ENCODE measurements at places on chromosomes 2 and 18.
A peak's percentile ranks its signal among the peaks of the same experiment; 100 is the strongest.

- no peak for DNase-seq
These were observed 116.3 kb downstream of the SEPTIN10 start for GRCh38 chr2:109497463-109497862.

GRCh38 chr2:76730021-76730420 lies 792.2 kb downstream of the LRRTM4 start:
- DNase-seq, result no peak

DNA sequence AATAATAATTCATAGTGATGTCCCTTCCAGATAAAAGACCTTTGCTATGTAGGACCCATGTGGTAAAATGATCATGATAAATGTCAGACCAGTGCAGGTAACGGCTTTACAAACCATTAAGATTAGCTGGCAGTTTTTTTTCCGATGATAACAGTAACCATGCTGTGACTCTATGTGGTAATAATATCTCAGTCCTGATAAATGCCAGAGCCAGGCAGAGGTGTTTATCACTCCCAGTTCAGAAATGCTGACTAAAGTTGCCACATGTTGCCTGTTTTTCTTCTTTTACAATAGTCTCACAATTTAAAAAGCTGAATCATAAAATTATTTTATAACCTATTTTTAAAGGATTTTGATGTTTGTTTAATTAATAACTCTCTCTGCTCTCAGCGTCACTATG lies 565.1 kb downstream of the ARHGAP15 start:
- no peak for DNase-seq

DNA sequence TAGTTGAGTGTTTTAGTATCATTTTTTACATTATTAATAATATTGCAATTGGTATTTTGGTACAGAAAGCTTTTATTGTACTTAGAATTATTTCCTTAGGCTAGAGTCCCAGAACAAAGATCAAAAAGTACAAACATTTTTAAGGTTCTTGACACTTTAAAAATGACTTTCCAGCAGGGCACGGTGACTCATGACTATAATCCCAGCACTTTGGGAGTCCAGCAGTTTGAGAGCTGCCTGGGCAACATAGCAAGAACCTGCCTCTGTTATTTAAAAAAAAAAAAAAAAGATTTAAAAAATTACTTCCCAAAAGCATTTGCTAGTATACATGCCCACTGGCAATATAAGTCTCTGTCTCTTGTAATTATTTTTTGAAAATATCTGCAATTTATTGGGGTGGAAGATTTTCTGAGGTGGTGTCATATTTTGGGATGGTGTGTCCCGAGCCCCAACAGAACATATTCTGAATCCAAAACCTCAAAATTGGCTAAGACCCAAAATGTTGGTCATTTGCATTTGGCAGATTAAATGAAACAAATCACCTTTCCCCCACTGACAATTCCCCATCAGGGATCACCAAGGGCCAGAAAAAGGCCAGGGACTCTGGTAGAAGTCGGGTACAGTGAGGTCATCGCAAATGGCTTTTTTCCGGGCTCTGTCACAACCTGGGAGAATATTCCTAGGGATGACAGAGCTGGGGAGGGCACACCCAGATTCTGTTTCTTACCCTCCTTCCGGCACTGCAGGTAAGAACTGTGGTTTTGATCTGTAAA lies 42.1 kb downstream of the NIFK start:
- DNase-seq, result no peak

DNA sequence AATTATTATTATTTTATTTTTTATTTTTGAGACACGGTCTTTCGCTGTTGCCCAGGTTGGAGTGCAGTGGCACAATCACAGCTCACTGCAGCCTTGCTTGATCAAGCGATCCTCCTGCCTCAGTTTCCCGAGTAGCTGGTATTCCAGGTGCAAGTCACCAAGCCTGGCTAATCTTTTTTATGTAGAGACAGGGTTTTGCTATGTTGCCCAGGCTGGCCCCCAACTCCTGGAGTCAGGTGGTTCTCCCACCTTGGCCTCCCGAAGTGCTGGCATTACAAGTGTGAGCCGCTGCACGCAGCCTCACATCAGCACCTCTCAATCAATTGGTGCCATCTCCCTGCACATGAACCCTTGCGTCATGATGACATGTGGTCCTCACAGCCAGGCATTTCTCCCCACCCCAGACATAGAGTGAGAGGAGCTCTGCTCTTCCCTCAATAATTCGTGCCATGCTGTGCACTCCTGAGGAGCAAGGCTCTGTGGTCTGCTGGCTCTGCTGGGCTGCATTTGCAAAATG lies 5.9 kb downstream of the INPP5D start:
- no peak for DNase-seq

GRCh38 chr2:216799873-216800431 lies 59.9 kb downstream of the TNP1 start:
- no peak for DNase-seq

- peak; percentile 53 for DNase-seq
These were observed 199.8 kb downstream of the CLIP4 start for GRCh38 chr2:29314816-29315571.

DNA sequence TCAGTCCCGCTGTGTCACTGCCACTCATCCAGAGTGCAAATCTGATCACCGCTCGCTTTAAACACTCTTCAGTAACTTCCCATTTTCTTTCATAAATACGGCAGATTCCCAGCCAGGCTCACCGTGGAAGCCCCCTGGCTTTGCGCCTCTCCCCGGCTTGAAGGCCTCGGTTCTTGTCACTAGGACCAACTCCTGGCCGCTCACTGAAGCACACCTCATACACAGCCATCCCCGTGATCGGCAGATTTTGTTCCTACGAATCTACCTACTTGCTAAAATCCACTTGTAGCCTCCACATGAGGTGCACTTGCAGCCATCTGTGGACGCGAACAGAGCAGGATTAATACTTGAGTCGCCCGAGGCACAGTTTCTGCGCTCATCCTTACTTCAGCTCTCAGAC lies 462.4 kb upstream of the MYT1L start:
- DNase-seq, result no peak

DNA sequence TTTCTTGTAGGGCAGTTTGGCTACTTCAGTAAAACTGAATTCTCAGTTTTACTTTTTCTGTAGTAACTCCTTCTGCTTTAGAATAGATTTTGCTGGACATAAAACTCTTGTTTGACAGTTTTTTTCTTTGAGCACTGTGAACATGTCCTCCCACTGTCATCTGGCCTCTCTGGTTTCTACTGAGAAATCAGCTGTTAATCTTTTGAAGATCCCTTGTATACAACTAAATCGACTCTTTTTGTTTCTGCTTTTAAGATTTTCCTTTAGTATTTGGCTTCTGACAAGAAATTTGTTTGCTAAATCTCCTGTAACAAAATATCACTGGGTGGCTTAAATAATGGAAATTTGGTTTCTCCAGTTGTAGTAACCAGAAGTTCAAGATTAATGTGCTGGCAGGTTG lies 570.9 kb upstream of the RAB6C start:
- no peak for DNase-seq

- no peak for DNase-seq
These were observed 97.0 kb downstream of the LYPD6 start for GRCh38 chr2:149427387-149427786.

DNA sequence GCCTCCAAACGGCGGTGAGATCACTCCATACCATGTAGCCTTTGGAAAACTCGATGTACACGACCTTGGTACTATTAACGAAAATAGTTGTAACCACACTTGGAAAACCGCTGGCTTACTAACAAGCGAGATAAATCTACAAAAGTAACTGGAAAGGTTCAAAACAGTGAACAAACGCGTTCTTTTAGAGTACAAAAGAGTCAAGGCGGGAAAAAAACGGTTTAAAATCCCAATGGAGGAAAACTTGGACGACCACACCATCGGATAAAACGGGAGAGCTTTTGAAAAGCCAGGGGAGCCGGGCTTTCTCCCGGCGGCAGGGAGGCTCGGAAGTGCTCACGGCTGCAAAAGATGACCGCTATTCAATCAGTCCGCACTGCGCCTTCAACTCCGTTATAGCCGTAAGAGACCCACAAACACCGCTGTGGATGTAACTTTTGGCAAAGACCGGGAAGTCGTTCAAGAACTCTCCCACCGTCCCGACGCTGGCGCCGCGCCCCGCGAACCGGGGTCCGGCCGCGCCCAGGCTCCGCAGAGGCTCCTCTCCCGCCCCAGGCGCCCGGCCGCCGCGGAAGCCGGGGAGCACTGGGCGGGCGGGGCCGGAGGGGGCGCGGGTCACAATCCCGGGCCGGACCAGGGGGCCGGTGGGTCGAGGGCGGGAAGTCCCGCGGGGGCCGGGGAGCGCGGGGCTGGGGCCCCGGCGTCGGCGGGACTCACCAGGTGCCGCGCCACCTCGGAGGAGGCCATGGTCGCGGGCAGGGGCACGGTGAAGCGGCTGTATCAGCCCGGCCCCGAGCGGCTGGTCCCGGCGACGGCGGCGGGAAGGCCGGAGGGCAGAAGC lies 465 bp downstream of the SEPTIN10 start:
- DNase-seq, result no peak

DNA sequence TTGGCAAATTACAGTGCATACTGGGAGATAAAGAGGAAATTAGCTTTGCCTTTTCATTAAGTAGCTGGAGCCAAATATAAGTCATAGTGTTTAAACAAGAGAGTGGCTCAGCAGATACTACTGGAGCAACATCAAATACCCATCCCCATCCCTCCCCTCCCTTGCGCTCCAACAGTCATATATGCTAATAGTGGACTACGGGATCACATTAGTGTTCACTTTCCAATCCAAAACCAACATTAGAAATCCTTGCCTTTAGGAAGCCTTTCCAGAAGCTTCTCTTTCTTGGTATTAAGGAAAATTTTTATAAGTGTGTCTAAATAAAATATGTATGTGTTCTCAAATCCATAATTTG lies 1669.3 kb downstream of the SUCLG1 start:
- DNase-seq, result no peak

DNA sequence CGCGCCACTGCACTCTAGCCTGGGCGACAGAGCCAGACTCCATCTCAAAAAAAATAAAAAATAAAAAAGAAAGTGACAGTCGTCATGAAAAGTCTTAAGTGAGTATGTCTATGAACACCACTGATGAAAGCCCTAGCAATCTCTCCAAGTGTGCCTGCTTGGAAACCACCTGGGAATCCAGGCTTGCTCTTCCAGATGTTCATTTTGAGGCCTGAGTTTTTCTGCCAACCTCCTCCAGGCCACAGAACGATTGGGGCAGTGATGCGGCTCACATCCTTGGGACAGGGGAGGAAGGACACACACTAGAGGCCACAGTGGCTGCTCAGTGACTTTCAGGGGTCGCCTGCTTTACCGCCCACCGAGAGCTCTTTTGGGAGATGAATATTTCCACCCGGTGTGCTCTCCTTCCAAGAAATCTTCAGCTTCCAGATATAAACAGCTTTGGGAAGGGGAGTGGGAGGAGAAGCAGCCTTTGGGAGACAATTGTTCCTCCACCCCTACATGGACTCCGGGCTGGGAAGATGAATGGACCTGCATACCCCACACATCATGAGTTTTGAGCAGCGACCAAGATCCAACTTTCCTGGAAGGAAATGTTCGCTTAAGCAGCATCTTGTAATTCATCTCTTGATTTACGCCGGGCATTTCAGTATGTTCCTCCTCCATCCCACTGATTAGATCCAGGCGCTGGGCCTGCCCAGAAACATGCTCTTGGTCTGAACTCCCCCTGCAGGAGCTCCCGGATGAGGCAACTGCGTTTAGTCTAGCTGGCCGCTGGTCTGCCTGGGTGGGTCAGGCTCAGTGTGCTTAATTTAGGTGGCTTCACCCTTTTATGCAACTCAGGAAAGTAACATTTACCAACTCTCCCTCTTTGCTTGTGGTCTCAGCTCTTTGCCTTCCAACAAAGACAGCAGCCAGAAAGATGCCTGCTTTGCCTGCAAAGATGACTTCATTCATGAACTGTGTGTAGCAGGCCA lies 6.2 kb upstream of the ARMC9 start:
- DNase-seq, result no peak

DNA sequence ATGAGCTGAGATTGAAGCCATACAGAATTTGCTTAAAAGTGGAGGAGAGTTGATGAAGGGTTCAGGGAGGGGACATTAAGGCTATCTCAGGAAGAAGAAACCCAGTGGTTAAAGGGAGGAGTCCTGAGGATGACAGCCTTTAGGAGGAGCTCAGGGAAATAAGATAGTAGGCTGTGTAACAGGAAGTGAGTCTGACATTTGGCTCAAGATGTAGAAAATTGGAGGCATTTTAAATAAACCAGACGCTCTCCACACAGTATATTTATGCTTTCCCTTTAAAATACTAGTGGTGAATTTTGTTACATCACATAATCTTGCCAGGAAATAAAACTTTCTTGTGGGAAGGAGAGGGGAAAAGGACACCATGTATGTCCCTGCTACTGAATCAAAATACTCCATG lies 11.6 kb downstream of the KCNH7 start:
- no peak for DNase-seq

GRCh38 chr18:74742573-74743243 lies 145.0 kb downstream of the ZNF407 start:
- no peak for DNase-seq

DNA sequence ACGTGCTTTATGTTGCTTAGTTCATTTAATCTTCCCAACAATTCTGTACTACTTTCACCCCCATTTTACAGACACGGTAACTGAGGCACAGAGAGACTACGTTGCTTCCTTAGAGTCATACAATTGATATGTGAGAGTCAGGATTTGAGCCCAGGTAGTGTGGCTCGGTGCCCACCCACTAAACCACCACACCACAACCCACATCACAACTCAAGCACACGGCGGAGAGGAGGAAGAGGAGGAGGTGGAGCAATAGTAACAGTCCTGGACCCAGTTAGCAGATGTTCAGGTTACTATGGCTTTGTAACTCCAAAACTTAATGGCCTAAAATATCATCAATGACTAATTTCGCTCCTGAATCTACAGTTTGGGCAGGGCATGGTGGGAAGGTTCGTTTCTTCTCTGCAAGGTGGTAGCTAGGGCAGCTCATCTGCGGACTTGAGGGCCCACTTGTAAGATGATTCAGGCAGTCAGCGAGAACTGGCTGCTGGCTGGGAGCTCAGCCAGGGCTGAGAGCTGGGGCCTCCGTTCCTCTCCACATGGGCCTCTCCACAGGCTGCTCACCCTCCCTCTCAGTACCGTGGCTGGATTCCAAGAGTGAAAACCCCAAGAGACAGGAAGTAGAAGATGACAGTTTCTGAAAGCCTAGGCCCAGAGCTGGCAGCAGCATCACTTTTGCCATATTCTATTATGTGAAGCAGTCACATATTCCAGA lies 167.1 kb downstream of the ZFP36L2 start:
- peak; percentile 54 for DNase-seq

DNA sequence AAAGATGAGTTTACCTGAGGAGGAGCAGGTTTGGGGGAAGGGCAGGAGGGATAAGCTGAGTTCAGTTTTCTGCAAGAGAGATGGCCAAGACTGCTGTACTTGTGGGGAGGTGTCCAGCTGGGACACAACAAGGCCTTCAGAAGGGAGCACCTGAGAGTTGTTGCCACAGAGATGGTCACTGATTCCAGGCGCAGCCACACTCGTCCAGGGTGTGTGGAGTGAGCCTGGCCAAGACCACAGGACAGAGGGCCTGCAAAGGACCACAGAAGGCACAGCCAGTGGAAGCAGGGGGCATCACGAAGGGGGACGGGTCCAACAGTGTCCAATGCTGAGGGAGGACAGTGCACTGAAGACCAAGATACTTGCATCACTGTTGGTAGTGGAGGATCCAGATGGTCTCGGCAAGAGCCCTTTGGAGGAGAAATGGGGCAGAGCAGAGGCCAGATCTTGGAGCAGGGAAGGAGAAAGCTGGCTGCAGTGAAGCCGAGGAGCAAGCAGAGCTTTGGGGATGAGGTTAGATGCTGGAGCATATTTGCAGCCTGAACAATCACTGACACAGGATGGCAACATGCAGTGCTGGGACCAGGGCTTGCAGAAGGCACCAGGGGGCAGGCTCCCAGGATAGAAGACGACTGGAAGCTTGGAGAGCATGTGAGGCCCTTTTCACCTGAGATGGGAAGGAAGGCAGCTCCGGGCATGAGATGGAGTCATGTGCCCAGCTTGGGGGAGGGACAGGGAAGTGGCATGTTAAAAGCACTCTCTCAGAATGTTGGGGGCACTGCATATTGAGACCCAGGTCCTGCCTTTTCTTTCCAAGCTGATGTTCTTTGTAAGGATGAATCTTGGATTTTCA lies 214.0 kb downstream of the CYP26B1 start:
- no peak for DNase-seq

All from GM20000 (cell line).